Stimulated activated CD4-positive, alpha-beta T cell treated with anti-CD3 and anti-CD28 coated beads, Interleukin-12 subunit alpha, Interleukin-12 subunit beta, amount 100 ng/mL, for 4 hours (primary cell): ENCODE measurements at places on chromosomes 4 and X.
A peak's percentile ranks its signal among the peaks of the same experiment; 100 is the strongest.

- no peak for DNase-seq
These were observed 10.6 kb downstream of the ING2 start for GRCh38 chr4:183515411-183515810.

DNA sequence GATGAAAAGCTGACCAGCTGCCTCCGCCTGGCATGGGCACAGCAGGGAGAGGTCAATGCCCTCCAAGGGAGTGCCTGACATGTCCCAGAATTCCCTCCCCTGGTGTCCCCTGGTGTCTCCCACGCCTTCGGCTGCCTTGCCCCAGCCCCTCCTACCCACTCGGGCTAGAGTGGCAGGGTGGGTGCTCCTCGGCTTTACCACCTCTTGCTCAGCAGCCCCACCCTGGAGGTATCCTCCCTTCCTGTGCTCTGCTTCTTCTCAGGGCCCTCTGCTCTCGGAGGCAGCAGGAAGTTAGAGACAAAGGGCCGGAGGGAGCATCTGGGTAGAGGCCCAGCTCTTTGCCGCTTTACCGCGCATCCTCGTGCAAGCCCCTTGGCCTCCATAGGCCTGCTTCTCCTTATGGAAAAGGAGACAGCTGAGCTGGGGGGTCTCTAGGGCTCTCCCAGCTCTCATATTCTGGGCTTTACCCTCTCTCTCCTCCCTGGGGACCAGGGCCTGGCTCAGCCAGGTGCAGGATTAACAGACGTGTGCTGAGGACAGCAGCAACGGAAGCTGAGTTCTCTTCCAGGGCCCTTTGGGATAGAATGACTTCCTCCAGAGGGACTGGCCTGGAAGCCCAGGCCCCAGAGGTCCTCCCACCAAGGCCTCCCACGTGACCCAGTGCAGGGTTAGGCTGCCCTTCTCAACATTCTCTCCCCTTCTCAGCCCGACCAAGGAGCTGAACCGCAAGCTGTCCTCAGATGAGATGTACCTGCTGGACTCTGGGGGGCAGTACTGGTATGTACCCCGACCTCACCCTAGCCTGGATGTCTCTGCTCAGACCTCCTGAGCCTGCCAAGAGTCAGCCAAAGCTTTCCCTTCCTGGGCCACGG is 17.2 kb downstream of the XPNPEP2 start:
- no peak for DNase-seq

- no peak for DNase-seq
These were observed 135.0 kb downstream of the REELD1 start for GRCh38 chr4:146349306-146349705.

DNA sequence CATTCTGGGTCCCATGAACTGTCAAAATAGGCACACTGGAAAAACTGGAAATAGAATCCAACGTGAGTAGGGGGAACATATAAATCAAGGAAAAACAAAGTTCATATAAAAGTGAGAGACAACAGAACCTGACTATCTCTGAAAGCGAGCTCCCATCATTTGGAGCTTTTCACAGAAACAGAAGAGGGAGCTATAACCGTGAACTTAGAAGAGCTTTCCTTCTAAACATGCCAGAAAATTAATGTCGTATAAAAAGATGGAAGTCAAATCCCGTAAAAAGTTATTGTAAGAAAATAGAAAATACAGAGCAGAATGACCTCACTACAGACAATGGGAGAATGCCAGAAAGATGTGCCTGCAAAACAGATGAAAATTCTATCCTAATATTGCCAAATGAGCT is 23.9 kb upstream of the HSD17B10 start:
- no peak for DNase-seq

GRCh38 chrX:151161690-151162089 is 14.7 kb upstream of the GPR50 start:
- no peak for DNase-seq

DNA sequence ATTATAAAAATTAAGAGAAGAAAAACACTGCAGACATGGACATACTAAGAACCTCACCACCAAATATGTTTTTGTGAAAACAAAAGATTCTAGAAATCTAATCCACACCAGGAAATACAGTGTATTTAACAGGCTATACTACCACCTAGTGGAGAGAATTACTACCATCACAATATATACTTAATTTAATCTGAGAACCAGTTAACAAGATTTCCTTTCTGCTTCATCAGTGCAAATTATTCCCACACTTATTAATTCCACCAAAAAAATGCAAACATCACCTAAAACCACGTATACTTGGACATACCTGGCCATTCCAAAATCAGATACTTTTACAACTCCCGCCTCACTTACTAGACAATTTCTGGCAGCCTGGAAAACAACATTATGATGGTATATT is 7.0 kb upstream of the TXK start:
- DNase-seq = no peak

DNA sequence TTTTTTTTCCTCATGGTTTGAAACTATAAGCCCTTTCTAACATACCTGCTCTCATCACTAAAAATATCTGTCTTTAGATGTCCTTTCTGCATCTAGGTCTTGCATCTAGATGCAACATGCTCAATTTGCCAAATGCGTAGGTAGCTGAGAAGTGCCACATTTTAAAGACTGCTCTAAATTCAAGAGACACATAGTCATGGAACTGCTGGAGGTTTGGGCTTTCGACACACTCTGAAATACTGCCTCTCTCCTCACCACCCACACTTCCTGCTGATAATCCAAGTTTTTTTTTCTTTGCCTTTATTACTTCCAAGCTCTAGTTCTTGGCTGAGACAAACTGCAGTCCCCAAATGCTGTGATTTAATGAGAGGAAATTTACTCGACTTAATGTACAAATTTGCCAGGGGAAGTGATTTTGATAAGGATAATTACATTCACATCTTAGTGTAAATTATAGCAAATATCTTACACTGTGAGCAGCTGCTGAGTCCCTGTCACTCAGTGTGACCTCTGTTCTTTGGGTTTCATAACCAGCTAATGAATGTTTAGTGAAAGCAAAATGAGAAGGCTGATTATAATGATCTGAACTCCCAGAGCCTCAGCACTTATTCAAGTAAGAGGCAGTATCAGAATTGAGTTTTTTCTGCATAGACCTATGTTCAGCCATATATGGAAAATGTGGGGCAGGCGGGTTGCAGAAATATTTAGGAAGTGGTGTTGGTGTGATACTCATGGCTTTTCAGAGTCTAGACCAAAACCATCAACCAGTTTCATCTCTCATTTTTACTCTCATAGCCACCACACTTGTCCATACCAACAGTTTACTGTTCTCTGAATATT is 31.3 kb downstream of the DRD5 start:
- no peak for DNase-seq

DNA sequence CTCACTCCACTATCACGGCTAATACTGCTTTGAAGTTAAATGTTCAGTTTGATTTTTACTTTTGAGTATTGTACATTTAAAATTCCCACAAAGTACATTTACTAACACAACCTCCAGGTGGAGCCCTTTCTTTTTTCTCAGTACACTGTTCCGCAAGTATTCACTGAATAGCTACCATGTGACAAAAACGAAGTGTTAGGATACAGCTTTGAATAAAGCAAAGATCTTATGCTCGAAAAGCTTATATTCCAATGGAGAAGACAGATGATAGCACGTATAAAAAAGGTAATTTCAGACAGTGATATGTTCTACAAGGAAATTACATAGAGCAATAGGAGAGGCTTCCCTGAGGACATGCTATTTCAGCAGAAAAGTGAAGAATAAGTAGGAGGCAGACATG is 60.7 kb upstream of the ABCG2 start:
- no peak for DNase-seq

DNA sequence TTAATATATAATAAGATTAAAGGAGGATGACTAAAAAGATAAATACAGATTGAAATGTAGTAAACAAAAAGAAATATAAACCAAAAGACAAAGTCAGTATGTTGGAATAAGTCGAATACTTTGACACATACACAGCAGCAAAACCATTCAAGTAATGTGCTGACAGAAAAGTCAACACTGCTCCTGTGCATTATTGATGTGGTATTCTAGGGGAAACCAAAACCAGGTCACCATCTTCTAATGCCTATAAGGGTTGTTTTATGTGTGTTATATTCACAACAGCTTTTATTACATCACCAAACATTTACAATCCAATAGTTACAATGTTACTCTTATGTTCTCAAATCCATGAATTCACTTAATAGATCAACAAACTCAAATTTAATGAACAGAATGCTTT is 111.8 kb upstream of the DKK2 start:
- no peak for DNase-seq

- no peak for DNase-seq
These were observed 172.5 kb downstream of the HNRNPD start for GRCh38 chr4:82201303-82201702.

GRCh38 chrX:94695910-94696309 is 1021.9 kb downstream of the FAM133A start:
- DNase-seq = no peak

GRCh38 chr4:4984186-4984585 is 35.1 kb downstream of the CYTL1 start:
- DNase-seq = no peak

DNA sequence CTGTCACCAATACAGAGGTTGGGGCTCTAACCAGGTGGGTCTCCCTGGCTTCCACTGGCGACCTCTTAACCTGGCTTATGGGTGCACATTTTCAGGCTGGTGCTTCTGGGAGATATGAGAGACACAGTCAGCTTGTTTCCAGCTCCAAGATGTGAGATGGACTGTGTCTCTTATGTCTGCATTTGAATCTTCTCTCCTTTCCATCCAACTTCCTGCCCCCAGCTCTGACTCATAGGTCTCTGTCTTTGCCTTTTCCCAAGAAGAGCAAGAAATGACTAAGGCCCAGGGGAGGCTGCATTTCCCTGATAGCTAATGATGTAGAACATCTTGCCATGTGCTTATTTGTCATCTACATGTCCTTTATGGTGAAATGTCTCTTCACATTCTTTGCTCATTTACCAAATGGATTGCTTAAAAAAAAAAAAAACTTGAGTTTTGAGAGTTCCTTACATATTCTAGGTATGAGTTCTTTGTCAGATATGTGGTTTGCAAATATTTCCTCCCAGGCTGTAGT is 3.2 kb upstream of the UXT start:
- peak; percentile 29 for DNase-seq

- DNase-seq = no peak
These were observed 332.1 kb downstream of the ARAP2 start for GRCh38 chr4:35912174-35912573.

- DNase-seq = no peak
These were observed 653.6 kb upstream of the NR3C2 start for GRCh38 chr4:149095811-149096210.

GRCh38 chr4:77615153-77615552 is 9.5 kb downstream of the CXCL13 start:
- DNase-seq = no peak

DNA sequence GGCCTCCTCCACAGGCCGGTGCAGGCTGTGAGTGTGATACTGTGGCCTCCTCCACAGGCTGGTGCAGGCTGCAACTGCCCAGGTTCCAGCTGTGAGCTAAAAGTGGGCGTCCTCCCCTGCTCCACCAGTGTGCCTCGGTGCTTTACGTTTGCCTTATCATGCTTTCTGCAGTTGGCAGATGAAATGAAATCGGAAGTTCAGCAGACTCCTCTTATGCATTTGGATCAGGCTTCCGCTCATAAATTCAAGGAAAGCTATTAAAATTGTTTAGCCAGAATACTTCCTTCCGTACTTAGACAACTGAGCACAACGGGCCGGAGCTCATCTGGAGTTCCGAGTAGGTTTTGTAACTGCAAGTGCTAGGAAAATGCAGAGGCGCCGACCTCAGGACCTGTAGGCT is 12.0 kb downstream of the CYP4V2 start:
- DNase-seq = no peak

DNA sequence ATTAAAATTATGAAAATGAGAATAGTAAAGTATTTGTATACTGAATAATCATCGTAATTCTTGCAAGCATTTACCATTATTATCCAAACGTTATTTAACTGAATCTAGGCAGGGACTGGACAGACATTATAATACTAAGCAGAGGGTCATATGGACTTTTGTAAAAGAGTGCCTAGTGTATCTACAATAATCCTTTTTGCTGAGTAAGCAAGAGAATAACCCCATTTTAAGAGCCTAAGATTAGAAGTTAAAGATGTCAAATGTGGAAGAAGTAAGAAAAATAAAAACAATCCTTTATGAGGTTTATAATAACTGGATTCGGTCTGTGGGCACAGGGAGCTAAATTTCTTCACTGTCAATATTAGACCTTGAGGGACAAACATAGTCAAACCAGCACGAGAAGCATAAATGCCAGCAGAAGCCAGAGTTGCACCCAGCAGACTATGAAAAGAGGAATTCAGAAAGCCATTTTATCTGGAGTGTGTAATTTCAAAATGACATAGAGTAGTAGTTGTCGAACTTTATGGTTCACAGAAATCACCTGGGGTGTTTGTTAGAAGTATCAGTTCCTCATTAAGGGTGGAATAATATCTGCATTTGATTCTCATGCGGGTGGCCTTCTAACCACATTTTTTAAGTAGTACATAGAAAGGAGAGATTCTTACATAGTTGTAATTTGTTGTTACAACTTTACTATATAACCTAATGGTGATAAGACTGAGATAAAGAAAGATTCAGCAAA is 39.7 kb upstream of the DCLK2 start:
- DNase-seq = no peak

GRCh38 chr4:80362578-80363181 is 27.1 kb downstream of the CFAP299 start:
- peak; percentile 18 for DNase-seq

- DNase-seq = no peak
These were observed 110.7 kb downstream of the TMEM47 start for GRCh38 chrX:34546366-34546765.

DNA sequence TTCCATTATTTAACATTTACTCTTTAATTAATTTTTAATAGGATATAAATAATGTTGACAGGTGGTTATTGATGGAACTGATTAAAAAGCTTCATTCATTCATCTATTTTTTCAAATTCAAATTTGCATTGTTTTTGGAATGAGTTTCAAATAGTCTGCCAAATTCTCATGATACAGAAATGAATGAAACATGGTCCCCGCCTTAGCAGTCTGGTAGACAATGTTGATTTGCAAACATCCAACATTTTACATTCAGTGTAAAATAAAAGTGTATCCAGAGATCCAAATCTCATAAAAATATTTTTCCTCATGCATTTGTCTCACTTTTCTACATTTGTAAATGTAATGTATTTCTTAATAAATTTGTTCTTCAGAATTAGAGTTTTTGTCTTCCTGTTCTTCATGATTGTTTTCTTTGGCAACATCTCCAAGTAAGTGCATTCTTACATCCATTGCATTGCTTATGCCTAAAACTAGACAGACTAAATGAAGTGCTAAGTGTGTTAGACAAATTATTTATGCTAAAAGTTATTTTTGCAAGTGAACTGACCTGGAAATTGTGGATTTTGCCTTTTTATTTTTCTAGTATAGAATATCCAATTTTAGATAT is 142.3 kb downstream of the PCDH18 start:
- no peak for DNase-seq

GRCh38 chrX:10676235-10676957 is 56.0 kb upstream of the MID1 start:
- DNase-seq = no peak

- DNase-seq = no peak
These were observed 12.2 kb downstream of the UCP1 start for GRCh38 chr4:140556372-140557085.
